ENCODE measurements at places on chromosomes 16 and 17.

DNA sequence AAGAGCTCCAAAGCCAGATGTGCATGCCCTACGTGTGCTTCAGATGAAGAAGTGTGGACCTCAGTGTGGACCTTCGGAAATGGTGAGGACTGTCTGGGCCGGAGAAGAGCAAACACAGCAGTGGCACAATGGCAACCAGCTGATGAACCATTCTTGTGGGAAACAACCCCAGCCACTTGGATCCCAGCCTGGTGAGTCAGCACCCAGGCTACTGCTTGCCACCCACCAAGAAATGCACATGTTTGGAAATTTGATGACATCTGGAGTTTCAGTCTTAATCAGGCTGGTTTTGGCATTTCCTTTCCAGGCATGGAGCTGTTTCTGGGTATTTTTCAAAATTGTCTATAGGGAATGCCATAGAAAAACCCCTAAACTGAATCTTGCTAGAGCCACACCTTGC, 42.7 kb downstream of the DYNLRB2 start:
- DNase-seq: no peak

- no peak for DNase-seq
These were observed 9.1 kb downstream of the RMI2 start for GRCh38 chr16:11354407-11354732.

DNA sequence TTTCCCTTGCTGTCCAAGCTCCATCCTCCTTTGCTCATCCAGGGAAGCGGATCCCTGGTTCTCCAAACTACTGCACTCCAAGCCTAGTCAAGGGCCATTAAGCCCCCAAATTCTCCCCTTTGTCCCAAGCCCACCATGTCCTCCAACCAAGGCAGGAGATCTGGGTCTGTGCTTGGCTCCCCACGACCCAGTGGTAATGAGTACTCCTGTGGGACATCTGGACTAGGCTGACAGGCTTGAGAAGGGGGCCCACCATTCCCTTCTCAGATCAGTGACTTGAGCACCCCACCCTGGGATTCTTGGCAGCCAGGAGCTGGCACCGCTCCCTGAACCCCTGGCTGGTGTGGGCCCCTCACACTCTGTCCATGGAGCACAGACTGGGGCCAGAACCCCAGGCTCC, 17.1 kb downstream of the OSBPL7 start:
- DNase-seq: no peak

- no peak for DNase-seq
These were observed 2.4 kb downstream of the ASGR1 start for GRCh38 chr17:7176841-7177190.

DNA sequence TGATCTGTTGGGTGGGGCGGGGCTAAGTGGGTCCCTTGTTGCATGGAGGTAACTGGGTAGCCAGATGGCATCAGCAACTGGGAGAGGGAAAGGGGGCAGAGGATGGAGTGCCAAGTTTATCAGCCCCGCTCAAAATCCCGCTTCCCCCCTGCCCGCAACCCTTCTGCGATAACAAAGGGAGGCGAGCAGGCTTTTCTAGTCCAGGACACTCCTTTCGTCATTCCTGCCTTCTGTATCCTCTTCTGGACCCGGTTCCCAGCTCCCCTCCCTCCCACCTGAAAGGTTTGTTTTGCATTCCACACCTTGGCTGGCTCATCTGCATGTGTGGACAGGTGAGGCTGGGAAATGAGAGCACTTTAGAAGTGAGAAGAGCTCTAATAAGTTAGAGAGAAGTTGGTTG, 53.3 kb downstream of the HLF start:
- DNase-seq: no peak

DNA sequence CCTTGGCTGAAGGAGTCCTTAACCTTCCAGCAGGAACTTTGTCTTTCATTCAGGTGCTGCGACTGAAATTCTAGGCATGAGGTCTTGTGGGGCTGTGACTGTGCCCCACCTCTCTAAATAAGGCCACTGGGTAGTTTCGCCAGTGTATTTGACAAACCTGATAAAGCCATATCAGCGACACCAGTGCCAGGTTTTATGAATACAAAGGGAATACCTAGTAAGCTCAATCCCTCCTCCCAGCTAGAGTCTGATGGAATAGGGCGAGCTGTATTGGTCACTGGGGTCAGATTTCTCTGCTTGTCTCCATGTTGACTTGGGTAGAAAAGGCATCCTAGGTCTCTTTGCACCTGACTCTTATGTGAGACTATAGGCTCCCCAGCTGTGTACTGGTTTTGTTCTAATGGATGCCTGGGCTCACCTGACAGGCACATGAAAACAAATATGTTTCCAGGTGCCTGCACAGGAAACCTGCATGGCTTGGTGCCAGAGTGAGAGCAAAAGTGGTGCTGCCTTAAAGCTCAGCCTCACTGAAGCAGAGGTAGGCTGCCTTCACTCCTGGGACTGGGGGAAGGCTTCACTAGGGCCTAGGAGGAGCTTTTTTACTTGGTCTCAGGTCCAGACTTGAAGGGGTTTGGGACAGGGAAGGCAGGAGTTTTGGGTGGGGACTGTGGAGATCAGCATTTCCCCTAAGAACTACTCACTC, 8.3 kb downstream of the SLC7A6 start:
- DNase-seq: no peak

DNA sequence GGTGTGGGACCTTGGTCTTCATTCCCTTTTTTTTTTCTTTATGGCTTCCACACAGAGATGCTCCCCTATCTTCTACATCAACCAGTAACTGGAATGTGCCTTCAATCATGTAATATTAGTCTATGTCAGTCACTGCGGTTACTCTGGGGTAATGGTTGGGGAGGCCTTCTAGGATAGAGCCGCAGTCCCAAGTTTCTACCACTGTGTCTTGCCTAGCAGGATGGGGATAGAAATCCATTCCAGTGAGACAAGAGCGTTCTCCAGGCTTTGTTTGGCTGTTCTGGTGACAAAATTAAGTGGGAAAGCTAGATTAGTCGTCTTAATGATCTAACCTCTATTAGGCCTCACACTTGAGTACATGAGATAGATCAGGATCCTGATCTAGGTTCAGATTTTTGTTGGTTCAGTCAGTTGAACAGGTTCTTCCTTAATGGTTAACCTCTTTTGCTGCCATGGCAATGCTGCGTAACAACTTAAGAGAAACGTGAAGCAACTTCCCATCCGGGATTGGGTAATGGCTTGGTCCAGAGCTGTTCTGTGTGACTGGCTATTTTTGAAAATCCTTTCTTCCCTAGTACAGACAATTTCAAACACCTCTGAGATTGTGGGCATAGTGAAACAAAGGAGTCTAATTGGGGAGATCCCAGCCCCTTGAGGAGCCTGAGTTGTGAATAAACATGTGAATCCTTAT, 8.7 kb downstream of the MSL1 start:
- DNase-seq: no peak

GRCh38 chr17:64984851-64985521, 65.7 kb upstream of the LRRC37A3 start:
- no peak for DNase-seq

GRCh38 chr16:15907863-15908478, 19.6 kb upstream of the CEP20 start:
- DNase-seq: no peak

All from HS-27A (cell line).